NCI-H460 (cell line): ENCODE measurements at places on chromosomes 3 and 15.
A peak's percentile ranks its signal among the peaks of the same experiment; 100 is the strongest.

GRCh38 chr3:112308151-112308911 is 14.3 kb upstream of the SLC9C1 start:
- DNase-seq: no peak

- no peak for DNase-seq
These were observed 17.1 kb downstream of the ARPP19 start for GRCh38 chr15:52551762-52552161.

DNA sequence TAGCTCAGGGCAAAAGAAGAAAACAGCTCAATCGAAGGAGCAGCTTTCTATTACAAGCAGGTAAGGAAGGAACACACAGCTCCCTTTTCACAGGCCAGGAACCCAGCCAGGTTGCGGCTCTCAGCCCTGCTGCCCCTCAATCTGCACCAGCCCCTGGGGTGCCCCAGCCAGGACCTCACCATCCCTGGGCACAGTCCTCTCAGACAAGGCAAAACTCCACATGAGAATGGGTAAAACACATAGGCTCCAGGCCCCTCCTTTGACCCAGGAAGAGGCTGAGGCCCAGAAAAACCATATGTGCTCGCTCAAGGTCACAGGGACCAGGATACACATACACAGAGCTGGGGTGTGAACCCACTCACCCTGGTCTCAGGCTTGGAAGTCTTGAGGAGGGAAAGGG is 178.7 kb upstream of the TLE3 start:
- DNase-seq: no peak

GRCh38 chr15:58405865-58406264 is 25.9 kb upstream of the LIPC start:
- DNase-seq: no peak

- no peak for DNase-seq
These were observed 17.0 kb downstream of the CLK3 start for GRCh38 chr15:74632601-74633000.

GRCh38 chr3:8525893-8526292 is 24.3 kb downstream of the LMCD1 start:
- no peak for DNase-seq

- no peak for DNase-seq
These were observed at the start of gene C3orf70 for GRCh38 chr3:185152410-185153170. C3orf70 (minus strand) TSS chr3:185153060; CDS start chr3:185152823, 237 bp downstream.

- DNase-seq: no peak
These were observed 752 bp downstream of the OCA2 start for GRCh38 chr15:28098360-28098765.

DNA sequence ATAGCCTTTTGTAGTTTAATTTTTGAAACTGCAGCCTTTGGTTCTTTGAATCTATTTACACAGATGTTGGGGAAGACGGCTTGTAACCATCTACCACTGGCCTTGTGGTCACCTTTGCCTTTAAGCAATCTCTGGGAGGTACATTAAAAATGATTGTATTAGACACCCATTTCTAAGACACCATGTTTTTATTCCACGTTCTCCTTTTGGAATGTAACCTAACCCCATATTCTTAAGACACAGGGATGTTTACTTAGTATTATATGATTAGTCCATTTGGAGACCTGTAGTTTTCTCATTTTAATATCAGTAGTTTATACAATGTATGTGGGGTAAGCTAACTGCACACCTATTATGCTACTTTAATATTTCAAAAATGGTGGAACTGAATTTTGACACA is 175.1 kb upstream of the PLSCR5 start:
- no peak for DNase-seq

DNA sequence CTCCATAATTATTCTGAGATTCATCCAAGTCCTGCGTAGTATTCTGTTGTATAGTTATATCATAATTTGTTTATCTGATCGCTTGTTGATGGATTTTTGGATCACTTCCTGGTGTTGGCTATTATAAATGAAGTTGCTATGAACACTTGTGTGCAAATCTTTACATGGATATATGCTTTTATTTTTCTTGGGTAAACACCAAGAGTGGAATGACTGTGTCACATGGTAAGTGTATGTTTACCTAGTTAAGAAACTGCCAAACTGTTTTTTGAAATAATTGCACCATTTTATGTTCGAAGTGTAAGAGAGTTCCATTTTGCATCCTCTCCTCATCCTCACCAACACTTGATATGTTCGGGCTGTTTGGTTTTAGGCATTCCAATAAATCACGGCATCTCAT is 360.4 kb upstream of the FRG2C start:
- DNase-seq: no peak

DNA sequence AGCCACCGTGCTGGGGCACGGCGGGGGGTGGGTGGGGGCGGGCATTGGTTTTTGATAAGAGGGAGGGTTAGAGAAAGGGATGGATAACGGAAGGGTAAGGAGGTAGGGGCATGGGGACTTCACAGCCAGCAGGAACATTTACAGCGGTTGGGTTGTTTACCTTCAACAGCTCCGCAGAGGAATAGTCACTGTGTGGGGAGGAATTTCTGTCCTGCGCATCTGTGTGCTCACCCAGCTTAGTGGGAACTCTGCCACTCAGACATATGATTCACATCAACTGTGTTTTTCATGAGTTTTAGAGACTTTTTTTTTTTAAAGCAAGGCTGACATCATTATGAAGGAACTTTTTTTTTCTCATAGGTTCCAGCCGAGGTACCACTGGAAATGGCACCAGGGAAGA is 19.6 kb downstream of the CHRD start:
- no peak for DNase-seq

- peak; percentile 55 for DNase-seq
These were observed 269.3 kb downstream of the ARPP21 start for GRCh38 chr3:35908366-35909232.

GRCh38 chr3:193780397-193780796 is 187.4 kb downstream of the OPA1 start:
- DNase-seq: no peak

GRCh38 chr15:57761562-57761961 is 55.0 kb downstream of the POLR2M start:
- no peak for DNase-seq

- DNase-seq: no peak
These were observed 105.2 kb upstream of the BNIP2 start for GRCh38 chr15:59794229-59794886.

DNA sequence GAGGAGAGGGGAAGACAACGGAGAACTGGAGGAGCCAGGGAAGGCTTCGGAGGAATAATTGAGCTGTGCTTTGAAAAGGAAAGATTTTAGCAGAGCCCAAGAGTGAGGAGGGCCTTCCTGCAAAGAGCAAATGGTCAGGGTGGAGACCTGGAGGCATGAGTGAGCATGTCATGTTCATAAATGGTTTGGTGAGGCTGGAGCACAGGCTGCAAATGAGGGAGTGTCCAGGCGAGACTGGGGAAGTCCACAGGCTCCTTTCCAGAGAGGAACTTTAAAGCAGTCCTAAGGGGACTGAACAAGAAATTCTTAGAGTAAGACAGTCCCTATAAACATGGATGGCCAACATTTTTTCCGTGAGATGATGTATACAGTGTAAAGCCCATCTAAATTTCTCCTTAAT is 108.8 kb downstream of the THSD4 start:
- DNase-seq: no peak

- no peak for DNase-seq
These were observed 54.1 kb upstream of the TMEM158 start for GRCh38 chr3:45280232-45280631.

DNA sequence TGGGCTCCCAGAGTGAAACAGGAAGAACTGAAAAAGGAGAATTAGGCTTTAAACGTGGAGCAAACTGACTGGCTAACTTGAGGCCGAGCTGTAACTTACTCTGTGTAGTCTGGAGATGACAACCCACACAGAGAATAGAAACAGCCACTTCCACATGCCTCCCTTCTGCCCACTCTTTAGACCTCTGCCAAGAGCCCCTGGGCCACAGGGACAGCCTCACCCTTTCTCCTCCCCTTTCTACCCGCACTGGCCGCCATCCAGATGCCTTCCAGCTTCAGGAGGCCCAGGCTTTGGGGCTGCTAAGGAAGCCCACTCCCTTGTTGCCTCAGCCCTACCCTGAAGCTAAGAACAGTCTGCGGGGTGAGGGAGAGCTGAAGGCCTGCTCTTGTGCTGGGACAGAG is 6.8 kb downstream of the ARHGAP31 start:
- DNase-seq: no peak

DNA sequence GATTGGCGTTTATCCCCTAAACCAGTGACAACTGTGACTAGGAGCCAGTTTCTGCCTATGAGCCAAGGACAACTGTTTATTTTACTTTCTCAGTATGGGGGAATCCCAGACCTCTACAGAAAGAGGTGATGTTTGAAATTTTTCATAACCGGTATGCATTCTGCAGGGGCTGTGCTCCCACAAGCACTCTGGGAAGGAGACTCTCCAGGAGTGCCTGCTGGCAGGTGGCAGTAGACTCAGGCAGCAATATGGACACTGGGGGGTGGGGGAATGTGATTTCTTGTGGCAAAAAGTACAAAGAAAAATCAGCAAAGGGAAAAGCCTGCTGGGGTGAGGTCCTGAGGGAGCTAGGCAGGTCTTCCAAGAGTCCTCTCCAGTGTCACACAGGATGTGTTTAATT is 5.9 kb downstream of the TGM4 start:
- DNase-seq: no peak

DNA sequence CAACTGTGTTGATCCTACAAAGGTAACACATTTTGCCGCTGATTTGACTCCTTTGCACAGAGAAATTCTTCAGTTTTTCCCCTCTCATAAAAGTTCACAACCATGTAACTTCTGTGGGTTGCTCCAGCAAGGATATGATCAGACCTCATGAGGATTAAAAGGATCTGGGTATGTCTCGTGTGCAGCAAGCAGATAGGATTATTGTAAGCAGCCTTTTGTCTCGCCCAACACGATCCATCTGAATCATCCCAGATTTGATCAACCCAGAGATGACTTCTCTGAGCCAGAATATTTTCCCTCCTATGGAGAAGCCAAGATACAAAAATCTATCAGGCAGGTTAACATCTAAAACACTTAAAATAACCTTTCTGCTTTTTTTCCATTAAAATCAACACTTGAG is 12.8 kb upstream of the BNIP2 start:
- no peak for DNase-seq

GRCh38 chr15:39279311-39279710 is 301.6 kb upstream of the THBS1 start:
- no peak for DNase-seq

DNA sequence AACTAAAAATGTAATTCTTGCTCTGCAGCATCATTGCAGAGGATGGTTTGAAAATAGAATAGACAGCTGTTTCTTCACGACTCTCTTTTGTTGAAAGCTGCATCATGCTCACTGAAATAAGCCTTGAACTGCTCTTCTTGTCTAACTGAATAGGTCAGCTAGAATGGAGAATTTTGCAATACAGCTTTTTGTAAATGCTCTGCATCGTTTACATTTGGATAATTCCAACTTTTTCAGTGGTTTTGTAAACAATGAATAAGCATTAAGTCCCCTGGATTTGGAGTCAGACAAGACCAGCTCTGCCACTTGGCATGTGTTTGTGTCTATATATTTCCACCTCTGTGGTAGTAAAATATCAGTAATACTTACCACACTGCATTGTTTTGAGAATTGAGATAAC is 95.2 kb downstream of the PLSCR2 start:
- DNase-seq: no peak

DNA sequence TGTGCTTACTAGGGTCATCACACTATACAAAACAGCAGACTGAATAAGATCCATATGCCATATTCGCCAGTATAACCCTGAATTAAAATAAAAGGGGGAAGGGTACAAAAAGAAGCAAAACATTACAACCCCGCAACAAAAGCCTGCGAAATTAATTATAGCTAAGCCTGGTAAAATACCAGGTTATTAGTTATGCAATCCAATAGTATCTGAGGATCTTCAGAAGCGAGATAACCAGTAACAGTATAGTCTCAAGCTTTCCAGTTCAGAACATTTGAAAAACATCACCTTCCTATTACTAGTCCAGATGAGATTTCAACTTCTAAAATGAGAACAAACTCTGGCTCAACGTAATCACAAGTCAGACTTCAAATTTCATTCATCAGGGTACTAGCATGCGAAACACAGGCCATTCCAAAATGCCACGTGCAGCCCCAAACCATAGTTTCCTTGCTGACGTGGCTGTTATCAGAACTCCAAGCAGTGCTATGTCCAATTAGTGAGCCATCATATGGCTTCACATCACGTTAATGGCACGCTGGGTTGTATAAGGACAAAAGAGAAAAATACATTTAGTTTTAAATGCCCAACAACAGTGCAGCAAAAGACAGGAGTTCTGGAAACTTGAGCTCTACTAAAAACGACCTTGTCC is 1.1 kb downstream of the SSR3 start:
- no peak for DNase-seq

DNA sequence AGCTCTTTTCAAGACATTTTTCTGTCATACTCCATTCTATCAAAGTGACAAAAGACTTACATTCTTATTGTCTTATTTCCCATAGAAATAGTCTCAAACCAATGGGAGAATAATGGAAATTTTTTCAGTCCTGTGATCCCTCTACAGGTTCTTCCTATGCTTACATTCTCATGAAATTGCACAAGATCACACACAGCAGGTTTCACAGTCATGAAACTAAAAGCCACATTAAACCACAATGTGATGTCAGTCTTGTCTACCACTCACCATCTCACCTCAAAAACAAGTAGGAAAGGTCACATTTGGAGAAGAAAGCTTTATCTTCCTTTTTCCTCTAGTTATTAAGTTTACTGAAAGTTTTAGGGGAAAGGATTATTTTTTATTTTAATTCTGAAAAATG is 161.0 kb upstream of the RORA start:
- DNase-seq: no peak

DNA sequence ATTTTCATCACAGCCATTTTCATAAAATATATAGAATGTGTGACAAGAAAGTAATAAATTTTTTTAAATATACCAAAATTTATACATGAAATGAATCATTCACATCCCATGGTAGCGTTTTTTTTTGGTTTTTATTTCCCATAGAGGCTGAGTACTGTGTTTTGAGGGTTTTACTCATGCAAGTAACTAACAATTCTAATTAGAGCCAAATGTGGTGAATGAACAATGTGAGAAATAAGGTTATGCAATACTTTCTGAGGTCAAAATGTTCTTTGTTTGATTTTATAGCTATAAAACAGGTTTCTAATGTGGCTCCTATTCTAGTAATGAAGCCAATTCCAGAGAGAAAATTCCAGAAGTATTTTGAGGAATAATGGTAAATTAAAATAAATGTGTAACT is 386.8 kb downstream of the TBC1D5 start:
- DNase-seq: no peak

- no peak for DNase-seq
These were observed 130.3 kb downstream of the GHSR start for GRCh38 chr3:172317984-172318383.

DNA sequence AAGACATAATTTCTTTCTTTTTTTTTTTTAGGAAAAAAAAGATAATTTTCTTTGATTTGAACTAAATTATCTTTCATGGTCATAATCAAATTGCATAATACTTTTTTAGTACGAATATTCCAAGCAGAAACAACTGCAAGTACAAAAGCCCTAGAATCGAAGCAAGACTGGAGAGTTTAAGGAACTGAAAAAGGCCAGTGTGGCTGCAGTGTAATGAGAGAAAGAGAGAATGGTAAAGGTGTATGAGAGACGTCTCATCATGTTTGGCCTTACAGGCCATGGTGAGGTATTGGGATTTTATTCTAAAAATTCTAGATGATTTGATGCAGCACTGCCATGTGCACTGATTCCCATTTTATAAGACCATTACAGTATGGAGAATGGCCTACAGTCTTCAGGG is 180.9 kb downstream of the SUCNR1 start:
- DNase-seq: no peak

- DNase-seq: no peak
These were observed 80.8 kb downstream of the ISG20 start for GRCh38 chr15:88719654-88720053.
